Smooth muscle cell of the pulmonary artery (primary cell): ENCODE measurements at places on chromosomes 7 and 10. TPM values are rescaled to one million over a fixed set of nuclear protein-coding genes. Genes with fewer than 3 reads are reported as not detected.

GIMAP4 gene
- 0.13 and 0.33 TPM in 2 replicates for total RNA-seq

SLC26A3 gene
- total RNA-seq: not detected in 2 replicates

RBM20 gene
- 2.4 and 5.1 TPM in 2 replicates for total RNA-seq

VWC2 gene
- not detected in 2 replicates for total RNA-seq

GIMAP7 gene
- not detected in 2 replicates for total RNA-seq

FASTK gene
- 75.0 and 92.8 TPM in 2 replicates for total RNA-seq

GIMAP6 gene
- total RNA-seq: 0.13 and 0.46 TPM in 2 replicates
